ENCODE measurements at places on chromosomes 11 and 22. TPM values are rescaled to one million over a fixed set of nuclear protein-coding genes. Genes with fewer than 3 reads are reported as not detected.

Gene GRAMD1B
- total RNA-seq = 5.8 TPM

Gene NLRP14
- total RNA-seq = 1.0 TPM

Gene PRSS23
- 34.5 TPM for total RNA-seq

Gene CNGA4
- total RNA-seq = 9.3 TPM

- no peak for DNase-seq
Measured at GRCh38 chr11:19721176-19721575, 8.5 kb downstream of the NAV2 start.

DNA sequence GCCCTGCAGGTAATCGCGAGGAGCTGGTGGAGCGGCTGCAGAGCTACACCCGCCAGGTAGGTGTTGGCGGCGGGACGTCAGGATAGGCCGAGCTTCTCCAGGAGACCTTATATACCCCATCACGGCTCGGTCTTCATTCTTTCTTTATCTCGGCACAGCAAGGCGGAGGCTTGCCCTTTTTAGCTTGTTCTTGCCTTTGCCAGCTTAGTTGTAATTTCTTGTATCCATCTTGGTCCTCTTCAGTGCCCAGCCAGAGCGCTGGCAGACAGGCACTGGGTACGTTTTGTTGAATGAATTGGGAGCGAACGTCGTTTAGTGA, 459 bp downstream of the SF3B2 start:
- DNase-seq = no peak

DNA sequence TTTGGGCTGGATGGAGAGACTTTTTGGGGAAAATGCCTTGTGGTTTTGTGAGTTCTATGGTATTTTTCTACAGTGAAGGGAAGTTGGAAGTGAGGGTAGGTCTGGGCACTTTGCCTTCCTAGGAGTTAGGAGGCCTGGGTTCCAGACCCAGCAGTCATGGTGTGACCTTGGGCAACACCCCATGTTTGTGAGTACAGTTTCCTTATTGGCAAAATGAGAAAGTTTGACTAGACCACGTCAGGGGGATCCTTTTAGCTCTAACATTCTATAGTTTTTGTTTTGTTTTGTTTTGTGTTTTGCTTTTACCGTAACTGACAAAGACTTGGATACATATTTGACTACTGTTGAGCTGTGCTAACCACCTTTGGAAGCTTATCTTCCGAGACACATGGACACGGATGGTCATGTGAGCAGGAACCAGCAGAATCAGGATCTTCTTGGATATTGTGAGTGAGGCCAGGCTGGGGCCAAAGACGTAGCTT, 109.0 kb downstream of the PKNOX2 start:
- no peak for DNase-seq

DNA sequence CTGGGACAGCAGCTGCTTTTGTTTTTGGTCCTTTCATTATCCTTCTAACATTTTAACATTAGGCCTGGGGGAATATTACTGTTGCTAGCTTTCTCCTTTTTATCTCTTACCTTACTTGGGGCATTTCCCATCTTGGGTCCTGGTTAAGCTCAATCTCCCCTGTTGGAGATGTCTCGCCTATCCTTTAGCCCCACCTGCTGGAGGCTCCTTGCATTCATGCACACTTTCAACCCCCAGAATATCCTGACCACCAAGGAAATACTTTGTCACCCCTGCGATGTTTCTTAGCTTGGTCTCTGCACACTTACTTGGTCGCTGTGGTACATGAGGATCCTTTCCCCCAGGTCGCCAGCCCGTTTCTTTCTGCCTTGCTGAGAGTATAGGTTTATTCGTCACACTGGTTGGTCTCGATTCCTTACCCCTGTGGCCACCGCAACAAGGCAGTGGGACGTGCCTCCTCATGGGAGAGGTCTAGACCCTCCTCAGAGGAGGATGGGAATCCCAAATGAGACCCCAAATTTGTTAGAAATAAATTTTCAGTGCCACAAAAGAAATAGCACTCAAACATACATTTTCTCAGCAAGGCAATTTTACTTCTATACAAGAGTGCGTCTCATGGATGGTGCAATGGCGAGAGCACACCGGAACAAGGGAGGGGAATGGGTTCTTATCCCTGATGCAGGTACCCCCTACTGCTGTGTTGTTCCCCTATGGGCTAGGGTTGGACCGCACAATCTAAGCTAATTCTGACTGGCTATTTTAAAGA, 5.4 kb upstream of the TXN2 start:
- no peak for DNase-seq

GRCh38 chr11:122275508-122275907, 159.5 kb upstream of the BLID start:
- DNase-seq = no peak

GRCh38 chr22:37182949-37183245, 5.2 kb downstream of the C1QTNF6 start:
- DNase-seq = no peak

- no peak for DNase-seq
Measured at GRCh38 chr11:107856981-107857517, 1.5 kb downstream of the SLC35F2 start.

GRCh38 chr22:46758867-46759290, 3.6 kb upstream of the TBC1D22A start:
- DNase-seq = peak; percentile 78

DNA sequence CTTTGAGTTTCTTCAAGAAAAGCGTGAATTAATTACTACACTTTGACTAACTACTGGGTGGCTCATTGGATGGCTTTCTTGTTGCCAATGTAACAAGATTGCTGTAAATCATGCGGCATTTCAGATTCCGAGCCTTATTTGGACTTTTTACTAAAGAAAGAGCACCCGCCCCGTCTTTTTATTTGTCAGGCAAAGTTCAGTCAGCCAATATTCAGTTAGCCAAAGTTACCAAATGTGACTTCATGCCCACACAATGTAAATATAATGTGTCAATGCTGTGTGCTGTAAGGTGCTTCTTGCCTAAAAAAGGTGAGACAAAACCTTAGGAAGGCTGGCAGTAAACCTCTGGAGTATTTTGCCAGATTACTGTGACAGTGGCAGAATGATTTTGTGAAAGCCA, 14.8 kb downstream of the FLI1 start:
- DNase-seq = no peak

- DNase-seq = no peak
Measured at GRCh38 chr11:34181856-34182405, 76.5 kb downstream of the NAT10 start.

DNA sequence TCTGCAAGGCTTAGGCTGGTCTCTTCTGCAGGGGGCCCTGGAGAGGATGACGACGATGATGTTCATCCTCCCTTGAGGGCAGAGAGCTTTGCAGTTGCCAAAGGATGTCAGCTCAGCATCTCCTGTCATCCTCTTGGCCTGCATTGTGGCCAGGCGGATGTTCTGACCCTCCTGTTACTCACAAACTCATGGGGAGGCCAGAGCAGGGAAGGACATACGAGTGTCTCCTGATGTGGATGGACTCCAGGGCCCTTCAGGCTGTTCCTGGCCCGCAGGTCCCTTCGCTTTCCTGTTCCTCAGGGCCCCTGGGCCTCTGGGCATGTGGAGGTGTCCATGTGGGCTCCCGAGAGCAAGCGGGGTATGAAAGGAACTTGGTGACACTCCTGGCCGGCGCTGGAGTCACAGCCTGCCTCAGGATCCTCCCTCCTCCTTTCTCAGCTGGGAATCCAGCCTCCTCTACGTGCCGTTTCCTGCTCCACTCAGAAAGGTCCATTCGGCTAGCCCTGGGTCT, 8.5 kb downstream of the ADORA2A start:
- DNase-seq = no peak

DNA sequence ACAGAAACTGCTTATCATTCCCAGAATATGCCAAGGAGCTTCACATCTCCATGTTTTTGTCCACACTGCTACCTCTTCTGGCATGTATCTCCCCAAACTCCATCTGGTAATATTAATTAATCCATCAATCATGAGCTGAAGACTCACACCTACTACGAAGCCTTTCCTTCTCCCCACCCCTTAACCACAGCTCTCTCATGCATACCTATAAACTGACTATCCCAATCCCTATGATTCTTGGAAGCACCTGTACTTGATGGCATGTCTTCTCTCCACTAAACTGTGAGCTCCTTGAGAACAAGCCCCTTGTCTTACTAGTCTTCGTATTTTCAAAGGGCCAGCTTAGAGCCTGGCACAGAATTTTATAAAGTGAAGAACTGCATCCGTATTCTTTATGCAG, 47.3 kb downstream of the RELT start:
- DNase-seq = no peak

DNA sequence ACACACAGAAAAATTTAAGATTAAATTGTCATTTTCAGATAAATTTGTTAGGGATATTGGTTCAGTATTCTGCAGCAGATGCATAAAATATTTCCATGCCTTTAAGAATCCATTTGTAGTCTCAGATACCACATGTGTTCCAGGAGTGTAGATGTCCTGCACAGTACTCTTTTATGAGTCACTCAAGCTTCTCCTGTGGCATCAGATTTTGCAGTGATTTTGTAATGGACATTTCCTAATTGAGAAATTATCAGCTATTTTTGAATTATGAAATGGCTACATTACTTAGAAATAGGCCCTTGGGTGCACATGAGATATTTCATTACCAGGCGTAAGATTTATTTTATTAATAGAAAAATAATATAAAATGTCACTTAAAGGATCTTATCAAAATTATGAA, 18.9 kb downstream of the MMP3 start:
- no peak for DNase-seq

GRCh38 chr11:13661074-13661623, 7.3 kb upstream of the FAR1 start:
- no peak for DNase-seq
